ENCODE measurements at places on chromosomes 1 and 21.

DNA sequence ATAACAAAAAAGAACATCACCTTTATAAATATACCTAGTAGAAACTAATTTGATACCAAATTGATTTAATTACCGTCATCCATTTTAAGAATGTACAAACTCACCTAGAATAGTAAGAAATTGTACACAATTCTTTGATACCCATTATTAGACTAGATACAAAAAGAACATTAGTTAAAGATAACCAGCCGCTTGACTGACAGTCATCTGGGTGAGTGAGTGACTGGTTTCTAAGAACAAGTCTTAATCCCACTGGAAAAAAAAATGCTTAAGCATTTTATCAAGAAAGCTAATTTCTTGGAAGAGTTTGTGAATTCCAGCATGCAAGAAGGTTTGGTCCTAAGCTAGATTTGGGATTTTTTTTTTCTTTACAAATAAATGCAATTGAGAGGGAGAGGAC, 10.9 kb downstream of the LRRC8B start:
- no peak for DNase-seq

DNA sequence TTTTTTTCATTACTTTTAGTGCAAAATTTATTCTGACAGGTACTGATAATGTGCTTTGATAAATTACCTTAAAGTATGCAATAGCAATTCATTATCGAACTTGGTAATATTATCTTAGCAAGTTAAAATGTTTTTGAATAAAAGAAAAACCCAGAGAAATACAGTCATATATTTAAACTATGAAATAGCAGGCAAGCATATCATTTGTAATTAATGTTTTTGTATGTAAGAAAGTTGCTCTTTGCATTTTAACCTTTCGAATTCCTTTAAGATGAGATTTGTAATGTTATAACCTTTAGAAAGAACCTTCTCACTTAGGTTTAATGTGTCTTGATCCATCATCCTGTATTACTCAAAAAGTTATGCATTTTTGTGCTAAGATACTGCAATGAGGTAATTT, 585.6 kb downstream of the PTBP2 start:
- no peak for DNase-seq

- no peak for DNase-seq
Observed at GRCh38 chr1:45331436-45332345, 5.0 kb downstream of the HPDL start.

- DNase-seq: no peak
Observed at GRCh38 chr1:42950116-42950481, 8.6 kb downstream of the SLC2A1 start.

GRCh38 chr1:178581351-178582303, 68.7 kb downstream of the TEX35 start:
- no peak for DNase-seq

- DNase-seq: no peak
Observed at GRCh38 chr1:222123111-222123510, 381.2 kb upstream of the DUSP10 start.

DNA sequence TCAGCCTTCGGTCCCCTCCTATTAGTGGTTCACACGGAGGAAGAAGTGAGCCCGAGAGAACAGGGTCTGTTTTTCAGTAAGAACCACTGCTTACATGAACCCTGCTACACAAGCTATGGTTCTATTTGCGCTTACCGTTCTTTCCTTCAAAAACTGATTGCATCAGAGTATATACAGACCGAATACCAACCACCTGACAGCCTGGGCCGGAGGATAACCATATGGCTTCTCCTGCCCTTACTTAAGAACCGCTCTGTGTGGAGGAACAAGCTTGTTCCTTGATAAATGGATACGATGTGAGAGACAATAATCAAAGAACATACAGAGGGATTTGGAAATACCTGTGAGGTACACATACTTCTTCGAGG, 1.1 kb upstream of the KCNT2 start:
- DNase-seq: no peak

GRCh38 chr1:204405988-204406387, 5.6 kb downstream of the PPP1R15B start:
- no peak for DNase-seq

GRCh38 chr1:234950598-234950997, 178.0 kb downstream of the TOMM20 start:
- no peak for DNase-seq

GRCh38 chr1:207745839-207746767, 5.8 kb upstream of the CD46 start:
- no peak for DNase-seq

GRCh38 chr1:31731049-31731565, 27.3 kb upstream of the COL16A1 start:
- no peak for DNase-seq

- DNase-seq: no peak
Observed at GRCh38 chr1:169595764-169596711, 9.8 kb upstream of the F5 start.

DNA sequence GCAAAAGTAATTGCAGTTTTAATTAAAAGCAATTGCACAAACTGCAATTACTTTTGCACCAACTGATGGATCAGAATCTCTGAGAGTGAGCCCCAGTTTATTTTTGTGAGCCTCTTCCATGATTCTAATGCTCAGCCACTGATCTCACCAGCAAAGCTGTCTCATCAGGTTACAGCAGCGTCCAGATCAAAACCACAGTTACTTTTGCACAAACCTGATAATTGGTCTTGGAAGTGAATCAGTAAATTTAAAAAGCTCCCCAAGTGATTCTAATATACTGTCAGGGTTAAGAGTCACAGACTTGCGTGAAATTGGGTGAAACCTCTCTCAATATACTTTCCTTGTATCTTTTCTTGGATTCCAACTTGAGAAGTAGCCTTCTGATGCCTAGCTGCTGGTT, 13.5 kb upstream of the CR2 start:
- DNase-seq: no peak

DNA sequence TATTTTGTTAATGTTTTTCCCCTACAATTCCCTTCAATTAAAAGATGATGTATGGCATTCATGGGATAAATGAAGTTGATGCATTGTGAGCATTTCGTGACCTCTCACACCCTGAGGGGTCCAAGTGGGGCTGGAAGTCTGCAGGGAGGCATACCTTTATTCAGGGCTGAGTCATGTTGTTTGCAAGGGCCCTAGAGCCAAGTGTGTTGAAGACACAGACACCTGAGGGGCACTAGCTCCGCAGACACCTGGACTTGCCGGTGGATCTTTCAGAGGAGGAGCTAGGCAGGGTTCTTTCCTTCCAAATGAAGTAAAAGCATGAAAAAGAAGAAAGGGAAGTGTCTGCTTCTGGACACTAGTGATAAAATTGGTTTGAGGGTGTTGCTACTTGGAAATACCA, 57.0 kb upstream of the RGS7 start:
- DNase-seq: no peak
